ENCODE measurements at places on chromosomes 2 and 18.

DNA sequence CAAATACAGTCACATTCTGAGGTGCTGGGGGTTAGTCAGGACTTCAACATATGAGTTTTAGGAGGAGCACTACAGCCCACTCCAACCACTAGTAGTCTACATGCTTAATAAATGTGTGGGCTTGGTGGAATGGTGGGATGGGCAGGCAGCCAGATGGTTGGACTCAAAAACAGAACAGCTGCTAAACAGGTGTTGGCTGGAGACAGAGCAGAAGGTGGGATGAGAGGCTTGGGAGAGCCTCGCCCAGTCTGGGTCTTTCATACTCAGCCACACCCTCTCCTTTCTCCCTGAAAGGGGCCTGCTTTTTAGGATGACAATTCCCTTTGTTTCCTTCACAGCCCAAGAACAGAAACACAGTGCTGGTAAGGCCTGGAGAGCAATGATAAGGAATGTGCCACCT lies 143.9 kb upstream of the KLHL29 start:
- DNase-seq, result no peak

DNA sequence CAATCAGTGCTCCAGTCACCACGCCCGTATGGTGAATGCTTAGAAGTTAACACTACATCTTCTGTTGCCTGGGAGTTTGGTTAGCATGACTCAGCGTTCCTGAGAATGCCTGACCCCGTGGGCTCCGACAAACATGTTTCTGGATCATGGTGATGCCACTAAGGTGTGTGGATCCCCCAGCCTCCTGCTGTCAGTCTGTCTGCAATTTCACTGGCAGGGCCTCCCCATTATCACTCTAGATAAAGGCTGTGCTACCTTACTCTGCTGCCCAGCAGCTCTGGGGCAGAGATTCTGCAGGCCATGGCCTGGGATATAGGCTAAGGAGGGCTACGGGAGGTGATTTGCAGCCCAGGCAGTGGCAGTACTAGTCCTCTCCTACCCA lies 66.0 kb downstream of the STPG4 start:
- DNase-seq, result no peak

DNA sequence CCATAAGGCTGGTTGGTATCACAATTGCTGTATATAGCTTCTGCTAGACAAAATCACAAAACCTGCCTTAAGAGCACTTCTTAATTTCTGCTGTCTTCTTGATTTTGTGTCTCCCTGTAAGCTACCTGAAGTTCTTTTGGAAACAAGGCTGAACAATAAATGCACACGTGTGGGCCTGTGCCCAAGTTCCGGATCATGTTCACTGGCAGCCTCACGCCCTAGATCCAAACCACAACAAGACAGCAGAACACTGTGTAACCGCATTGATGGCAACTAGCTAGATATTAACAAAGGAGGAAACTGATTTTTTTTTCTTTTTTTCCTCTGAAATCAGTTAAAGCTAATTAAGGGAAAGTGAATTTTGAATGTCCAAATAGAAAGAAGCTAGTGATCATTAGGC lies 81.5 kb upstream of the LYPD6B start:
- DNase-seq, result no peak

DNA sequence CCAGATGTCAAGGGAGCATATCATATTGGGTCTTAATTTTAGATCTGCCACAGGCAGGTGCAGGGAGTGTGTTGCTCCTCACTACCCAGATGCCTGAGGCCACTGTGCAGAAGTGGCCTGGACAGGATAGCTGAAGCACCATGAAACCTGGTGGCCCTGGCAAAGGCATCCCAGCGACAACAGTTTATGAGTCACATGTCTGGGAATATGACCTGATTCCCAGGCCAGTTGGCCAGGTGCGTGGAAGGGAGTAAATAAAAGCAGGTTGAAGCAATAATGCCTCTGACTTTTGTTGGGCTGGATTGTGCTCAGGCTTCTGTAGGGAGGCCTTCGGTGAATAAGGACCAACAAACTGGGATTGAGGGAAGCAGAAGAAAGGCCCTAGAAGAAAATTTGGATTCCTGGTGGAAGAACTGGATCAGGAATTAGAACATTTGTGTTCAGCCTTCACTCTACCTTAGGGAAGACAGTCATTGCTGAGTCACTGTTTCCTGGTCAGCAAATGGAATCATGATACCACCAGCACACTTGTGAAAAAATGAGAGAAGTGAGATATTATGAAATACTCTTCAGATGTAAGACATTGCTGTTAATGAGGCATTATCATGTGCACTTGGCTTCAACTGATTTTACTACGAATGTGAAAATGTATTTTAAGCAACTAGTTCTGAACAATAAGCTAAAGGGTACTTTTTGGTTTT lies 78.4 kb upstream of the ZNF516 start:
- DNase-seq, result no peak

DNA sequence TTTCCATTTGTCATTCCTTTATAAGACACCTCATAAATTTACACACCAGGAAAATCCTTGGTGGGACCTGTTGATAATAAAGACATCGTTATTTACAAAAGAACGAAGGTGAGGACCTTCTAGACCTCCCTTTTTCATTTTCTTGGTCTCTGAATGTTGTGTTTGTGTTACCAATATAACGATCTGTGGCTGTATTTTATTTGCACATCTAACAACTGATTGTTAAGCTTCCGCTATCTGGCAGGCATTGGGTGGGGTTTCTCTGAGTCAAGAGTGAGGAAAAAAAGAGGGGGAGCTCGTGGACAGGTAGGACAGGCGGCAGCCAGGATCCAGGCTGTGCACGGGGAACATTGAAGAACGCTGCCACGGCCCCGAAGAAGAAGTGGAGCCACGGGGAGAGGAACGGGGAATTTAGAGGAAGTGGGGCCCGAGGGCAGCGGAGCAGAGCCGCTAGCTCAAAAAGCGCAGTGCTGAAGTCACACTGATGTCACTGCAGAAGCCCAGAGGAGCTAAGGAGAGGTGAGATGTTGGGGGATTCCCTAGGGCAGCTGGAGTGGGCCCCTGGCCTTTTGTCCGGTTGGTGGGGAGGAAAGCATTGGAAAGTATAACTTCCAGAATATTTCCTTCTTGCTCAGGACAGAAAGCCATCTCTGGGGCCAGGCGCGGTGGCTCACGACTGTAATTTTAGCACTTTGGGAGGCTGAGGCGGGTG lies 20.9 kb upstream of the DNMT3A start:
- no peak for DNase-seq

DNA sequence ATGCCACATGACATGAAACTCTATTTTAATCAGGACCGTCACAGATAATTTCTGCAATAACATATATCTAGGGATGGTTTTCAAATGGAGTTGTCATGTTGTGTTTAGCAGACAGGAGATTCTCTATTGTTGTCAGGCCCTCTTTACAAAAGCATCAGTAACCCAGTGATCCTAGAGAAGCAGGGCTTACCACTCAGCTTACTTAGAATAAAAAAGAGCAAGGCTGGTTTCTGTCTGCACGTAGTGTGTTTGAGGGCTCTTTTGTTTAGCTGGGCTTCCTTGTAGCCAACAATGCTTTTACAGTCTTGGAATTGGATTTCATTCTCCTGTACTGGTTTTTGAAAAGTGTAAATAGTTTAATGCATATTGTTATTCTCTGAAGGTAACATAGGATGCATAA lies 210.5 kb upstream of the NRP2 start:
- no peak for DNase-seq

DNA sequence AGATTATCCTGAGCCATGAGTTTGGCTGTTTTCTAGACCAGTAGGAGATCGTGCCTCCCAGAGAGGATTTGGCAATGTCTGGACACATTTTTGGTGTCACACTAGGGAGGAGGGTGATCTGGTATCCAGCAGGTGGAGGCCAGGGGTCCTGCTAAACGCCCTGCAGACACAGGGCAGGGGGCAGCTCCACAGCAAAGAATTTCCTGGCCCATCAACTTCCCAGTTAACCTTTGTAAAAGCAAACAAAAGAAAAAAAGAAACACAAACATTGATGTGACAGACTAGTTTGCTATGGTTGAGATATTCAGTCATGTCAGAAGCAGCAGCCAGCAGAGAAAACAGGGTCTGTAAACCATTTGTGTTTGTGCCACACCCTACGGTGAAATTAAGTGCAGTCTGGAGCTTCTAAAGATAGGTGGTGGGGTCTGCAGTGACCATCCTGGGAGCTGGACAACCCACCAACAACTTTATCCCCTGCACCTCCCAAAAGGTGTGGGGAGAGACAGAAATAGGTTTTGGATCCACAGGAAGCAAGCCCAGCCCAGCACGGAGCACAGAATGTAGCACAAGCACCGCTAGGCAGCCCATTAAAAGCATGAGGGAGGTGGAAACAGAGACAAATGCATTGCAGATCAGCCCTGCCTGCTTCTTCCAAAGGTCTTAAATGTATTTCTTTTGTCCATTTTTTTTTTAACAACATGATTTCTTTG lies 232.5 kb downstream of the MYT1L start:
- DNase-seq, result no peak

DNA sequence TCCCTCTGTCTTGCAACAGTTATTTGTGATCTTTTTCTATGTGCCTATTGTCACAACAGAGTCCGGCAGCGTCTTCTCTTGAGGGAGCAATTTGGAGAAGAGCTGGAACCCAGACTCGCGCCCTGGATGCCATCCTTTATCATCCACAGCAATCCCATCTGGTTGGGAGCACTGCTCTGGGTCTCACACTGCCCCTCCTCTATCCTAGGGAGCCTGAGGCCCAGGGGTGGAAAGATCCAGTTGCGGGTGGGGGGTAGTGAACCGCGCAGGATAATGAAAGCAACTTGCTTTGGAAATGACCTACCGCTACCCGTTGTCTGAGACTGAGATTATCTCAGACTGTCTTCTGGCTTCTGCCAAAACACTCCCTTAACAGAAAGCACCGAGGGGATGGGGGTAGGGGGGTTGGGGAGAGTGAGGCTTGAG lies 713 bp downstream of the WBP1 start:
- no peak for DNase-seq

- no peak for DNase-seq
Observed at GRCh38 chr2:95327861-95328260, 30.7 kb downstream of the KCNIP3 start.

All from stimulated activated CD8-positive, alpha-beta memory T cell treated with anti-CD3 and anti-CD28 coated beads, Interleukin-4, amount 100 ng/mL, for 4 hours (primary cell).